ENCODE measurements at places on chromosomes 16 and 17.

DNA sequence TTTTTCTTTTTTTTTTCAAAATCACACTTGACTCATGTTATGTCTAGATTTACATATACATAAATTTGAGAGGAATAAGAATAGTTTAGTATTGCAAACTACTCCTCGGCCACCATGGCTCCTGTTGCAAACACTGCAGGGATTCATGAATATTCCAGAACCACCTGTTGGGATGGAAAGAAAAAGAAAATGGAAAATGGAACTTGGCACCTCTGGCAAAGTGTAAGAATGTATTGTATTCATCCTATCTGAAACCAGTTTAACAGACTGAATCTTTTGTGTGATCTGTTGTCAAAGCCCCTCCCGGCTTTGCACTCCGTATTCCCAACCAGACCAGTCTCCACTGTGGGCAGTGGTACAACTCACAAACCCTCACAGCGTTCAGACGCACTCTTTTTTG is 124.4 kb downstream of the SPECC1 start:
- no peak for DNase-seq

DNA sequence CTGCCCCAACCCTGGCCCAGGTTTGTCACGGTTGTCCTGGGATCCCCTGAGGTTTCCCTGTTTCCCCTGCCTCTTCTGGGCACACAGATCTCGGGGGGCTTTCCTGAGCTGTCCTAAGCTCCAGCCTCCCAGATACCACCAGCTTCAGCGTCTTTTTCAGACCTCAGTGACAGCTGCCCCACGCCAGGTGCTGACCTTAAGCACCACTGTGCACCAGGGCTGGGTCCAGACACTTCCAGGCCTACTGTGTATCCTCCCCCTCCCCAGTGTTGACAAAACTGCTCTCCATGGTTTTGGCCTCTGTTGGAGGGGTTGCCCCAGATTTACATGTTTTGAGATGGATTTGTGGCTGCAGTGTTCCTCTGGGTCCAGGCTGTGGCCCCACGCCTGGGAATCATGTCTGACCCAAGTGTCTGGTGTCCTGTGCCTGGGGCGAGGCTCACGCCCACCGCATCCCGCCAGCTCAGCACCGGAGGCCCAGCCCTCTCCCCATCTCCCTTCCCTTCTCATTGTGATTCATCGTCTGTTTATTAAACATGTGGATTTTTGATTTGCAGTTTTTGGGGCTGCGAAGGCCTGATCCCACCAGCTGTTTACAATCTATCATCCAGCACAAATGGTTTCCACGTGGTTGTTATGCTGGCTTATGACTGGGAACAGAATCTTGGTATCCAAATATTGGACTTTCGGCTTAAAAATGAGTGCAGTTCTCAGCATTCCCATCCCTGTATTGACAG is 82.1 kb downstream of the METRNL start:
- no peak for DNase-seq

- peak; percentile 75 for DNase-seq
These were observed 28.3 kb downstream of the G6PC1 start for GRCh38 chr17:42928714-42929496.

DNA sequence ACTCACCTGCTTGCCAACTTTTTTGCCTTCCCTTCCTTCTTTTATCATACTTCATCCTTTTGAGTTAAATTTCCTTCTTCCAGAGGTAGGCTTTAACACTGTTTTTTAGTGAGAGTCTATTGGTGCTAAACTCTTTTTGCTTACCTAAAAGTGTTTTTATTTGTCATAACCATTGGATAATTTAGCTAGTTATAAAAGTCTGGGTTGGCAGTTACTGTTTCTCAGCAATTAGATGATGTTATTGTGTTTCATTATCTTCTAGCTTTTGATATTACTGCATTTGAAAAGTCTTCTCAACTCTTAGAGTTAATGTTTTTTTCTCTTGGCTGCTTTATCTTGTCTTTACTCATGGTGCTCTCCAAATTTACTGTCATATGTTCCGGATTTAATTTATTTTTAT is 22.6 kb downstream of the ZNRF1 start:
- DNase-seq: no peak

GRCh38 chr16:4182581-4183236 is 59.2 kb downstream of the SRL start:
- no peak for DNase-seq

DNA sequence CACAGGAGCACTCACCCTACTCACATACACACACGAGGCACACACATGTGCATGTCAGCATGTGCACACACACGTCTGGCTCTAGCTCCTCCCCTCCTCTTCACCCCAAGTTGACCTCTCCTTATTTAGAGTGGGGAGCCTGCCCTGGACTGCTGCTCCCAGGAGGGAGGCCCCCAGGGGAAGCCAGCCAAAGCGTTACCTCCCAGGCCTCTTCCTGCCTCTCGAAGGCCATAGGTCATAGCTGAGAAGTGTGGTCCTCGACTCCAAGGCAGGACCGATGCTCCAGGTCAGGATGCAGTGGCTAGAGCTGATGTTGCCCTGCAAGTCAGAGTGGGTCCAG is 18.8 kb downstream of the POLR3K start:
- no peak for DNase-seq

- DNase-seq: no peak
These were observed 45.0 kb upstream of the CLEC3A start for GRCh38 chr16:77977339-77977738.

DNA sequence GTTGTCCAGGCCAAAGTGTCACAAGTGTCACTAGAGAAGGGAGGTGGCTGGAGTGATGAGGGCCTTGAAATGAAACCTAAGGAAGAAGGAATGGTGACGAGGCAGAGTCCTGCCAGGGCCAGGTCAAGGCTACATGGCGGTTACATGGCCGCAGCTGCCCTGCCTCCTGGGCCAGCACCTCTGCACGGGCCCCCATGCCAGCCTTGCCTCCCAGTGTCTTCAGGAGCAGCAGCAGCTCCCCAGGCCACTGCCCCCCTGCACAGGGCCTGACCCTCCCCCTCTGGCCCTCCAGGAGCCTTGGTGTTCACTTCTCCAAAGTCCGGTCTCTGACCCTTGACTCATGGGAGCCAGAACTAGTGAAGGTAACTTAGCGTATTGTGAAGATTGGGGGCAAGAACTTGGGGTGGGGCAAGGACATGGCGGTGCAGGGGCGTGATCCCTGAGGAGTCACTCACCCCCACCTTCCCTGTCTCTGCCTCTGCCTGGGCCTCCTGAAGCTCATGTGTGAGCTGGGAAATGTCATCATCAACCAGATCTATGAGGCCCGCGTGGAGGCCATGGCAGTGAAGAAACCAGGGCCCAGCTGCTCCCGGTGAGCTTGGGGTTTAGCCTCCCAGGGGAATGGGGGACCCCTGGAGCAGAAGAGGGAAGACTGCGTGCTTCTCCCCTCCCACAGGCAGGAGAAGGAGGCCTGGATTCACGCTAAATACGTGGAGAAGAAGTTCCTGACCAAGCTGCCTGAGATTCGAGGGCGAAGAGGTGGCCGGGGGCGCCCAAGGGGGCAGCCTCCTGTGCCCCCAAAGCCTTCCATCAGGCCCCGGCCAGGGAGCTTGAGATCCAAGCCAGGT is 4.1 kb upstream of the KCTD11 start:
- DNase-seq: no peak

- DNase-seq: no peak
These were observed 11.7 kb downstream of the PAM16 start for GRCh38 chr16:4339455-4339854.

DNA sequence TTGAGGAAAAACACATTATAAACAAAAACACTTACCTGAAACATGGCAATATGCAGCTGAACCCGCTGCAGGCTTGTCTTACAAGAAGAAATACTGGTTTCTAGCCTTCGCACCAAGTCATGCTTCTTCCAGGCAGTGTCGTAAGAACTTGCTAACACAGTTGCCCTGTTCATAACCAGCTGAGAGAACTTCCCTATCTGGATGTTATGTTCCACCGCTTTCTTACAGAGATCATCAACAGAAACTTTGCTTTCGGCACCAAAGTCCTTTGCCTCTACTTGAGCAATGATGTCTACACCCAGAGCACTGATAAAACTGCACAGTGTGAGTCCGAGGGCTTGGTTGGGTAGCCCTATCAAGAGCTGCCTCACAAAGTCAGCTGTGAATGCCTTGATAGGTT is 27.9 kb upstream of the ARL6IP1 start:
- DNase-seq: no peak

DNA sequence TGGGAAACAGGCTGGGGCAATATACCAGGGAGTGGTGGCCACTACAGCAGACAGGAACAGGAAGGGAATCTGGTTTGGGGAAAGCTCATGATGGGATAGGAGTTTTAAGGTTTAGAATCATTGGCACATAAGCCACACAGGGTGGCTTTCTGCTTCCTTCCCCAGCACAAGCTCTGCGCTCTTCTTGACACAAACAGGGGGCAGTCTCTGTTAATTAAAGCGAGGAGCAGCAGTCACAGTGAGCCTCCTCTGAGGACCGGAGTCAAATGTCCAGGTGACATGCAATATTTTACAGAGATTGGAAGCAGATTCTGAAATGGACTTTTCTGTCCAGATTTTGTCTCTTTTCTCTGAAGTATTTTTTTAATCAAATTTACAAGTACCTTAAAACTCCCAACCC is 2.8 kb upstream of the SHISA9 start:
- no peak for DNase-seq

DNA sequence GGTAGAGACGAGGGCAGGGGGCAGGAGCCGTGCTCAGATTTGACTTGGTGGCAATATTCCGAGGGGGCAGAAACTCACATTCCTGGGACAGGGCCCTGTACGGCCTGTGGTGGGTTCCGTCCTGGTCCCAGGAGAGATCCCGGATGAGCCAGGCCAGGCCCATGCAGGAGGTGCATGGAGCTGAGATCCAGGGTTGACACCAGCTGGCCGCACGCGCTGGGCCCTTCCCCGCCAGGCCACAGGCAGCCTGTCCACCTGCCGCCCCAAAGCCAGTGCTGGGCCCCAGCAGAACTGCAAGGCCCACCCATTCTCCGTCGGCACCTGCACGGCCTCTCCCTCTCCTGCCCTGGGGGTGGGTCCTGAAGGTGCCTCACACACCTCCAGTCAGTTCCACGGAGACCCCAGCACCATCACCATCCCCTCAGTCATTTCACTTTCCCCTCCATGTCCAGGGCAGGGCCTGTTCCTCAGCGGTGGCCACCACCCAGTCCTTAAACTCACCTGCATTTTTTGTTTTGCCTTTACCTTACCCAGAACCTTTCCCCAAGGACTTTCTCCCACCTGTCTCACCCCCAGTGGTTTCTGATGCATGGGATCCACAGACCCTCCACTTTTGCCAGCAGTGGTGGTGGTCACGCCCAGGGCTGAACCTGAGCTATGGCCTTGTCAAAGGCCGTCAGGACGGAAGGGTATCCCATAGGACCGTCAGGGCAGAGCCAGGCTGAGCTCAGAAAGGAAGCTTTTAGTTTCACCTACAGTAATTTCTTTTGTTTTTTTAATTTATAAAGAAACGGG is 25.1 kb upstream of the CDH15 start:
- DNase-seq: no peak

GRCh38 chr17:47973541-47973940 is 2.6 kb downstream of the CDK5RAP3 start:
- DNase-seq: no peak

DNA sequence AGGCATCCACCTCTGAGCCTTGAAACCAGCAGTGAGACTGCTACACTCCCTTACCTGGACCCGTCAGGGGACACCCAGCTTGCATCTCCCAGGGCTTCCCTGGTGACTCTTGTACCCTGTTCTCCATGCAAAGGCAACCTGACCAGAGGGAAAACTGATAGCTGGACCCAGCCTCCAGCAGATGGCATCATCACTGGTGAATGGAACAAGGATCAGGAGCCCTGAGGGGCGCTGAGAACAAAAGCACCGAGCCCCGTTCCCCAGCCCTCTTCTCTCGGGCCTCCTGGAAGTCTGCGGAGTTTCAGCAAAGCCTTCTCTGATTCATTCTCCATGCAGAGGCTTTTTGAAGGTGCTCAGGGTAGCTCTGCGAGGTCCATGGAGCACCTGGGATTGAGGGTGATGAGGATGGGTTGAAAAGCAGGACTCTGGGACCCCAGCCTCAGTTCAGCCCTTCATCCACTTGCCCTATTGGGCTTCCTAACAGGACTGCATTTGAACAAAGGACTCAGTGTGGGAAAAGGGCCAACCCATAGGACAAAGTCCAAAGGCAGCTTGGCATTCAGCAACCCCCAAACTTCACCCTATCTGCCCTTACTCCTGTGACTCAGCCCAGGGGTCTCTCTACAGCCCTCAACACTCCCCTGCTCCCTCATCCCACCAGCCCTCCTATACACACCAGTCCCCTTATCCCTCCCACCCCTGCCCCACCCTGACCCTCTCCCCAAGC is 45.0 kb upstream of the LHX1 start:
- no peak for DNase-seq

GRCh38 chr16:29972992-29973383 is 680 bp upstream of the TAOK2 start:
- no peak for DNase-seq

GRCh38 chr17:61634011-61634539 is 43.1 kb upstream of the NACA2 start:
- DNase-seq: no peak

- DNase-seq: no peak
These were observed 531 bp upstream of the HASPIN start for GRCh38 chr17:3723188-3723555.

DNA sequence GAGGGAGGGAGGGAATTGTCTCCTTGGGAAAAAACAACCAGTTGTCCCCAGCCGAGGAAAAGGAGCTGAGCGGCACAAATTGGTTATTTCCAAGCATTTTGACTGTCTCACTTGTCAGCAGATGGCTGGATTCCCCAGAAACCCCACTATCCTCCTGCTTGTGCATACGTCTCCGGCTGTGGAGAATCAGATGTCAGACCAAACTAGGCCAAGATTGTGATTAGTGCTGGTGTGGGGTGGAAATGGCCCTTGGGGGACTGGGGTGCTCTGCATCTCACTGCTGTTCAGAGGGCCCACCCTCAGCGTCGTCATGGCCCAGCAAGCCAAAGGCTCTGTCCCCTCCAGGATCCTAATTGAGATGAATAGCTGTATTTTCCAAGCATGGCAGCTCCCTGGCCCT is 131.7 kb upstream of the HSBP1 start:
- DNase-seq: no peak

- no peak for DNase-seq
These were observed 5.4 kb upstream of the GOSR2 start for GRCh38 chr17:46917516-46917915.

- no peak for DNase-seq
These were observed 46.0 kb downstream of the KATNIP start for GRCh38 chr16:27595993-27596392.

DNA sequence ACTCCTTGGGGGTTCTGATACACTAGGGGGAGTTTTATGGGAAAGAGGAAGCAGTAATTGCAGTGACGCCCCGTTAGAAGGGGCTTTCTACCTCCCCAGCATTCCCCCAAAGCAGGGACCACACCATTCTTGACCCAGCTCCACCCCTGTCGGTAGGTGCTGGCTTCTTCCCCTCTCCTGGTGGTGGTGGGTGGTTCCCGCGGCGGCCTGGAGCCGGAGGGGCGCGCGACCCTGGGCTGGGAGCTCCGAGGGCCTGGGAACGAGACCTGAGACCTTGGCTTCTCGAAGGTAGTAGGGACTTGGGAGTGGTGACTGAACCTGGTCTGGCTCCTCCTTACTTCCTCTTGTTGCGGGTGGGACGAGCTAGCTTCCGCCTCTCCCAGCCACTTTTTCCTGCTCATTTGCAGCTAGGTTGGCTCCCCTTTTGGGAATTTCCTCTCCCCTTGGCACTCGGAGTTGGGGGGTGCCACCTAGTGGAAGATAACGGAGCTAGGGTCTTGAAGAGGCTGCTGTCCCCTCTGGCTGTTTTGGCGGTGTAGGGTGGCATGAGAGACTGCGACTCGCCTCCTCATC is 438 bp downstream of the GRN start:
- DNase-seq: peak; percentile 50

GRCh38 chr17:76504117-76504516 is 2.9 kb upstream of the RHBDF2 start:
- DNase-seq: peak; percentile 42

- DNase-seq: no peak
These were observed 15.9 kb downstream of the RAB5C start for GRCh38 chr17:42138749-42139492.
